ENCODE measurements at places on chromosomes 7 and 10. TPM values are rescaled to one million over a fixed set of nuclear protein-coding genes. Genes with fewer than 3 reads are reported as not detected.

Gene TMEM225B
- 0.42 TPM for total RNA-seq

Gene SCART1
- 1.8 TPM for total RNA-seq

Gene DNAH11
- 0.28 TPM for total RNA-seq

Gene FEZF1
- total RNA-seq: not detected

Gene HOGA1
- 6.1 TPM for total RNA-seq

Gene PSD
- 0.64 TPM for total RNA-seq

Gene ICA1
- total RNA-seq: 2.5 TPM

Gene GPR141
- not detected for total RNA-seq

Gene GLI3
- 3.9 TPM for total RNA-seq

Gene HPS1
- 16.4 TPM for total RNA-seq

Gene AGR2
- total RNA-seq: not detected

Gene ZCCHC24
- 52.8 TPM for total RNA-seq

DNA sequence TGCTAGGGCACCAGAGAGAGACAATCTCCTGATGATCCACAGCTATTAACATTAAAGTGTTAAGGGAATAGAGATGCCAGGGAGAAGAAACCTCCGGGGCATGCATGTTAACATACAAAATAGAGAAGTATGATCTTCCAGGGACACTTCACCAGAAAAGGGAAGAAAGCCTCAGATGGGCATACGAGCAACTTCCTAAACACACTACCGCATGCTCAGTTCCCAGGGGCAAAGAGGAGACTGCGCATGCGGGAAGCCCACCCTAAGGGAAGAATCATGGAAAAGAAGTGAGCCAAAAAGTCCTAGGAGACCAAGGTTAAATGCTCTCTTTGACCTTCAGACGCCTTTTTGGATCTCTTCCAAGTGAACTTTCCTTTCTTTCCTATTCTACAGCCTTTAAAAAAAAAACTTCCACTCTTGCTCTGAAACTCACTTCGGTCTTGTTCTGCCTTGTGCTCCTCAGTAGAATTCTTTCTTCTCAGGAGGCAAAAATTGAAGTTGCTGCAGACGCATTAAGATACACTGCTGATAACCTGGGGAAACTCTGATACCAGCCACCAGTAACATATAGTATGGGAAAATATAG is 1211.3 kb downstream of the REEP3 start:
- DNase-seq: no peak

- no peak for DNase-seq
Observed at GRCh38 chr10:21650353-21650752, 116.3 kb downstream of the MLLT10 start.

- no peak for DNase-seq
Observed at GRCh38 chr10:127735156-127735555, 1.8 kb upstream of the FOXI2 start.

DNA sequence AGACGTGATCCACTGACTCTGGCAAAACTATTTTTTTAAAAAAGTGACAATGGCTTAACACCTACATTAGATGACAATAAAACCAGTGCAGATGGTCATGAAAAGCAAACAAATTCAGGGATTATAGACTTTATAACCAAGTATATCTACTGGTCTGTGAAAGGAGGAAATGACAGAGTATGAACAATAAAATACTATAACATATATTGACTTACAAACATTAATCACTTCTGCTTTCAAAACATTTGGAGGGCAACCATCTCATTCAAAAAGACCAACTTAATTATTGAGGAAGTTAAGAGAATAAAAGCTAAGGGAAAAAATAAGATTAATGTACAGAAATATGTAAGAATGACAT is 34.8 kb downstream of the JMJD1C start:
- DNase-seq: no peak

GRCh38 chr10:70221030-70221429 is 12.2 kb downstream of the PPA1 start:
- DNase-seq: no peak

GRCh38 chr7:41872966-41873365 is 170.1 kb upstream of the INHBA start:
- no peak for DNase-seq

- no peak for DNase-seq
Observed at GRCh38 chr7:22810843-22811242, 11.8 kb downstream of the TOMM7 start.

DNA sequence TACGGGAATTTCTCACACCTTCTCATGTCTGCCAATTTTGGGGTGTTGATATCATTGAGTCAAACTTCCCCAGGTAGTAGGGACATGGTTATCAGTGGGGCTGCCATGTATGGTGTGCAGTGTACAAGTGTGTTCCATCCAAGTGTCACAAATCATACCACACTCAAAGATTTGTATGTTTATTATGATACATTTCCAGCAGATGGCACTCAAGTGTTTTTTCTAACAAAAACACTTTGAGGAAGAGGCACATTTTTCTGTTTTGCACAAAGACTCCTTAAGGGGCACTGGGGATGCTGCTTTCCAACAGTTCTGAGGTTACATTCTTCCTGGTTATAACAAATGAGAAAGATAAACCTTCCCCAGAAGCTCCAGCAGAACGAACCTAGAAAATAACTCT is 414.5 kb downstream of the REEP3 start:
- DNase-seq: no peak

DNA sequence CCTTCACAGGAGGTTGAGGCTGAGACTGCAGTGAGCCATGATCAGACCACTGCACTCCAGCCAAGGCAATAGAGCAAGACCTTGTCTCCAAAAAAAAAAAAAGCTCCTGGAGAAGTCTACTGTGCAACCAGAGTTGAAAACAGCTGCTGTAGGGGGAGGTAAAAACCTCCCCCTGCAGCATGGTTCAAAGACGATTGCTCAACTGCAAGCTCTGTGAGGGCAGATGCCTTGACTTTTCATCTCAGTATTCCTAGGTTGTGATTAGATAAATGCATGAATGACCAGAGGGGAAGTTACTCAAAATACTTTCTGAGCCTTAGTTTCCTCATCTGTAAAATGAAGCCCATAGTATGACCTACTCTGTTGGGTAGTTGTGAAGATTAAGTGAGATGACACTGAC is 25.0 kb upstream of the PPA1 start:
- no peak for DNase-seq

DNA sequence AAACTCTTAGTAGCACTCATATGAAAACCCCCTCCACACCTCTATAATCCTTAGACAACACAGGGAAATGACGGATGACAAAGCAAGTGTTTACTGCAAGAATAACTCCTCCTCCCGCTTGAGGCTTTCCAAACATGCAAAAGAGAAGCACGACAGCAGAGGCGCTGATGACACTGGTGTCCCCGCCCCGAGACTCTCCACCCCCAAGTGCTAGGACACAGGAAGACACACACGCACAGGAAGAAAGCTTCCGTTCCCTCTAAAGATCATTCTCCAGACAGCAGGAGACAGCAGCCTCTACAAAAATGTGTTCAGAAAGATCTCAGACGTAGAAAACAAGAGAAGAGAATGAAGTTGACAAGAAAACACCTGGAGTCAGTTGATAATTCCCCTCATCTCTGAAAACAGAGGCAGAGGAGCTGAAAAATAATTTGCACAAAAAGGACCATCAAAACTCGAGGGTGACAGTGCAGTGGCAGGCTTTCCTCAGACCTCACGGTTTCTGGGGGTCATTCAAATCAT is 90.2 kb downstream of the DLG5 start:
- peak; percentile 78 for DNase-seq

DNA sequence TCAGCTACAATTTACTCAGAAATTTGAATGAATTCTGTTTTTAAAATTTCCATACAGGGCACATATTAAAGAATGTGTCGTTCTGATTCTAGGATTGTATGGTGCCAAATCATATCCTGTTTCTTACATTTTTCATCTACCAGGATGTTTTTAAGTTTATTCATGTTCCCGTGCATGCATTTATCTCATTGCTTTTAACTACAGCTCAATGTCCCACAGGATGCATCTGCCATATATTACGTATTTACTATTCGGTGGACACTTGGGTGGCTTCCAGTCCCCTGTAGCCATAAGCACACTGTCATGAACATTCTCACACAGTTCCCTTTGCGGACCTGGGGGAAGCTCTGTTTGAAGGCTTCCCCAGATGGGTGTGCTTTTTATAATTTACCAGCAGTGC is 122.3 kb downstream of the CCDC71L start:
- DNase-seq: no peak

GRCh38 chr7:88012086-88012485 is 78.0 kb downstream of the ADAM22 start:
- no peak for DNase-seq

DNA sequence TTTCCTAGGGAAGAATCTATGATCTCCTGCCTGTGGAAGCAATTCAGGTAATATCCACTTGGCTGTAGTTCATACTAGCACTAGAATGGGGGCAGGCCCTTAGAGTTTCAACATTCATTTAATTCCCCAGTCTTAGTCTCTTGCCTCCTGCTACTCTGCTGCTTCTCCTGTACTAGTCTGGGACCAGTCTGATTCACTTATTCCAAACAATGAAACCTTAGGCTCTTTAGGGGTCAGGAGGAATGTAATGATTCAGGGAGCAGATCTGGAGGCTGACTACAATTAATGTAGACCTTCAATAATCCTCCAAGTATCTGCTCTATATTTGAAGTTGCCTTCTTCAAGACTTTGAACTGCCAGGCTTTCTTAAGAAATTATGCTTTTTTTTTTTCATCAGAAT is 101.8 kb downstream of the GNAT3 start:
- DNase-seq: no peak

- DNase-seq: no peak
Observed at GRCh38 chr7:50696810-50697582, 85.7 kb downstream of the GRB10 start.

DNA sequence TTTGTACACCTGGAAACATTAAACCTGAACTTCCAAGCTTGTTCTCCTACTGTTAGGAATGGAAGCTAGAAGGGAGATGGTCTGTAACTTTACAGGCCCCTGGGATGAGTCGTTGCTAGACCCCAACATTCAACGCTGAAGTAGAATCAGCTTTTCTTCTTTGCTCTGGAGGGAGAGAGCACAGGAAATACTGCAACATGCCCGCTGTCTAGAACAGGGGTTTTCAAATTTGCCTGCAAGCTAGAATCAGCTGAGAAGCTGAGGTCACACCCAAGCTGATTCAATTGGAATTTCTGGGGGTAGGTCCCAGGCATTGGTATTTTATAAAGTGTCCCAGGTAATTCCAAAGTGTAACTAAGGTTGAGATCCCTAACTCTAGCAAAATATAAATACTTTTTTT is 219.7 kb downstream of the PRPF18 start:
- DNase-seq: no peak

DNA sequence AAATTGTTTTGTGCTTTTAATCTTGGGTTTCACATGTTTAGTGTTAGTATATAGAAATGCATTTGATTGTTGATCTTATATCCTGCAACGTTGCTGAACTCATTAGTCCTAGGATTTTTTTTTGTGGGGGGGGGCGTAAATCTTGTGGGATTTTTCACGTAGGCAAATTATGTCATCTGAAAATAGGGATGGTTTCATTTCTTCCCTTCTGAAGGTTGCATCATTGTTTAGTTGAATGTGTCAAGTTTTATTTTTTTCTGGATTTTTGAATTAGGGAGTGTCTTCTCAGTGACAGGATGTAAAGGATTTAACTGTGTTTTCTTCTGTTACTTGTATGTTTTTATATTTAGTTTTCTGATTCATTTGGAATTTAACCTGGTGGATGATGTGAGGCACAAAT is 26.7 kb downstream of the MKLN1 start:
- DNase-seq: no peak

DNA sequence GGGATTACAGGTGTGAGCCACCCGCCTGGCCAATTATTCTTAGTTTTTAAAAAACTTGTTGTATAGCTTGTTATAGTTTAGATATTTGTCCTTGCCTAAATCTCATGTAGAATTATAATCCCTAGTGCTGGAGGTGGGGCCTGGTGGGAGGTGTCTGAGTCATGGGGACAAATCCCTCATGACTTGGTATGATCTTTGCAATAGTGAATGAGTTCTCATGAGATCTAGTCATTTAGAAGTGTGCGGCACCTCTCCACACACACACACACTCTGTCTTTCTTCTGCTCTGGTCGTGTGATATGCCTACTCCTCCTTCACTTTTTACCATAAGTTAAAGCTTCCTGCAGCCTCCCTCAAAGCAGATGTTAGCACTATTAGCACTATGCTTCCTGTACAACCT is 37.2 kb downstream of the FAM149B1 start:
- no peak for DNase-seq

GRCh38 chr10:78528749-78529204 is 495.1 kb downstream of the RPS24 start:
- DNase-seq: no peak

GRCh38 chr10:29691564-29692072 is 56.8 kb upstream of the SVIL start:
- no peak for DNase-seq

DNA sequence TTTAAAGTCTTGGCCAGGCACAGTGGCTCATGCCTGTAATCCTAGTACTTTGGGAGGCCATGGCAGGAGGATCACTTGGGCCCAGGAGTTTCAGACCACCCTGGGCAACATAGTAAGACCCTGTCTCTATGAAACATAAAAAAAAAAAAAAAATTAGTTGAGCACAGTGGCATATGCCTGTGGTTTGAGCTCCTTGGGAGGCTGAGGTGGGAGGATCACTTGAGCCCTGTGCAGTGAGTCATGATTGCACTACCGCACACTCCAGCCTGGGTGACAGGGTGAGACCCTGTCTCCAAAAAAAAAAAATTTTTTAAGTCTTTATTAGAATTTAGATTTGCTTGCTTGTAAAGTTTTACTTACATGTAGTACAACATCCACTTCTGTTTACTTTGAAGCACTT is 14.0 kb downstream of the WNT2 start:
- no peak for DNase-seq

DNA sequence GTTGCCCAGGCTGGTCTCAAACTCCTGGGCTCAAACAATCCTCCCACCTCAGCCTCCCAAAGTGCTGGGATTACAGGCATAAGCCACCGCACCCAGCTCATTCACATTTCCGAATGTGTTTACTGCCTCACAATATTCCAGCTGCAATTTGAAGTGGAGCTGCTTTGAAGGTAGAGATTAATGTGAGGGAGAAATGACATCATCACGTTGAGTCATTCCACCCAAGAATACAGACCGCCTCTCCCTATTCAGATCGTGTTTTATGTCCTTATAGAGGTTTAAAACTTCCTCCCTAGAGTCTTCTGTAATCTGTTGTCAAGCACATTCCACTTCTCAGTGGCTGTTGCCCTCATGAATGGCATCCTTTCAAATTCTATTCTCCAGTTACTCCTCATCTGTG is 100.4 kb upstream of the PDGFA start:
- DNase-seq: no peak

DNA sequence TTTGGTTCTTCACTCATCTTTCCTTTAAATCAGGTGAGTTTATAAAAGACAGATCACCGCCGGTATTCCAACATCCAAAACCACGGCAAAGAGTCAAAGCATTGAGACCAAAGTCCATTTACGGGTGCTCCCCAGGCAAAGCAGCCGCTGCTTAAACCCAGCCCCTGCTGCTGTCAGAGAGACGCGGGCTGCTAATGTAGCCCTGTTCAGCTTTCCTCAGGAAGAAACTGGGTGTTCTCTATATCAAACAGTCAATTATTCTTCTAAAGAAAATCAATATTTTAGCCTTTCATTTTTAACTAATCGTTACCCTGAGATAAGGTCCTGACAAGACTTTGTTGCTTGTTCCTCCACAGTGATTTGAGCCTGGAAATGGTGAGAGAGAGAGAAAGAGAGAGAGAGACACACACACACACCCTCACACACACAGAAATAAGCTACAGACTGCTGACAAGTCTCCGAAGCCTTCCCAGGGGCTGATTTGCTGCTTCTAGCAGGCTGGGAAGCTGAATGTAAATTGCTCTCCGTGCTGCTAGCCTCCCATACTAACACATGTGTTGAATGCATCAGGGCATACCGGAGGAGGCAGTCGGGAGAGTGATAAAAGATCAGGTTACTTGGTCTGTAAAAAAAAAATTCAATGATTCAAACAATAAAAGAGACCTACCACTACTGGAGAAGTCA is 183.0 kb upstream of the ANK3 start:
- DNase-seq: no peak

- DNase-seq: no peak
Observed at GRCh38 chr10:62511238-62511637, 137.1 kb downstream of the ZNF365 start.

Data from psoas muscle (tissue), 8 donors.